Activated CD4-positive, alpha-beta T cell treated with anti-CD3 and anti-CD28 coated beads, Interleukin-2, Interleukin-4, amounts not matched to agents 100 ng/mL and 50 ng/mL, durations not matched to agents 16 hours and 8 hours (primary cell): ENCODE measurements at places on chromosomes 5 and 9.
A peak's percentile ranks its signal among the peaks of the same experiment; 100 is the strongest.

- peak; percentile 33 for DNase-seq
Measured at GRCh38 chr5:109242518-109242917, 167.3 kb downstream of the PJA2 start.

- no peak for DNase-seq
Measured at GRCh38 chr9:82552784-82553183, 510.2 kb downstream of the RASEF start.

DNA sequence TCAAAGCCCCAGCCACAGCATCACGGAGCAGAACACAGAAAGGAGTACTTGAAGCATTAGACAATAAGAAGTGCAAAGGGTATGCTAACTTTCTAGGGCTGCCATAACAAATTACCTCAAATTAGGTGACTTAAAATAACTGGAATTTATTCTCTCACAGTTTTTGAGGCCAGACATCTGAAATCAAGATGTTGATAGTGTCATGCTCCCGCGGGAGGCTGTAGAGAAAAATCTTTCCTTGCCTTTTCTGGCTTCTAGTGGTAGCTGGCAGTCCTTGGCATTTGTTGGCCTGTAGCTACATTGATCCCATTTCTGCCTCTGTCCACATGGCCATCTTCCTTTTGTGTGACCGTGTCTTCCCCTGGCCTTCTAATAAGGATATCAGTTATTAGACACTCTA, 51.9 kb upstream of the SPDL1 start:
- DNase-seq = no peak

DNA sequence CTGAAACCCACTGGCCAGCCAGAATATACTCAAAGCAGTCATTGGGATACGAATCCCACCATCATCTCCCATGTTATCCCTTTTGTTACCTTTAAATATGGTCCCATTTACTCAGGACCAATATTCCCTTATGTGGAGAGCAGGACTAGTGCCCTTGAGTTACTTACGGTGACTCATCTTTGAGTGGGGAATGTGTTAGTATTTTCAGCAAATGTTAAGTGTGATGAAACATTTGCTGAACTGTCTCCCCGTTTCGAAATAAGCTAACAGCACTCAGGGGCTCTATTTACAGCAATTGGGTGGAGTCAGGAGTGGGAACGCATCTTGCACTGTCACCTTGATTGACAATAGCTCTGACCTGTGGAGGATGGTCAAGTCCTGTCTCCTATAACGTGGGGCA, 67.4 kb downstream of the CTSL start:
- DNase-seq = peak; percentile 51

DNA sequence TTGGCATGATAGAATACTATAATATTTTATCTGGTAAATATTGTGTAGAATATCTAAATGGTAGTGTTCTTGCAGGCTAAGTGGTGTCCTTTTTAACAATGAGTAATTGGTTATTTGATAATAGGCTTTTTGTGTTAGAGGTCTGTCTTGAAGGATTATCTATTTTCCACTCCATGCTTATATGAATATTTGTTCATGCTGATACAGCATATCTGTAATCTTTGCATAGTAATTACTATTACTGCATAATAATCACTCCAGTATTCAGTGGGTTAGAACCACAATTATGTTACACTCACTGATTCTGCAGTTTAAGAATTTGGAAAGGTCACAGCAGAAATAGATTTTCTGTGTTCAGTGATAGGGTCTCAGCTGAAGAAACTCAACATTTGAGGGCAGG, 1229.9 kb downstream of the MAT2B start:
- DNase-seq = no peak

DNA sequence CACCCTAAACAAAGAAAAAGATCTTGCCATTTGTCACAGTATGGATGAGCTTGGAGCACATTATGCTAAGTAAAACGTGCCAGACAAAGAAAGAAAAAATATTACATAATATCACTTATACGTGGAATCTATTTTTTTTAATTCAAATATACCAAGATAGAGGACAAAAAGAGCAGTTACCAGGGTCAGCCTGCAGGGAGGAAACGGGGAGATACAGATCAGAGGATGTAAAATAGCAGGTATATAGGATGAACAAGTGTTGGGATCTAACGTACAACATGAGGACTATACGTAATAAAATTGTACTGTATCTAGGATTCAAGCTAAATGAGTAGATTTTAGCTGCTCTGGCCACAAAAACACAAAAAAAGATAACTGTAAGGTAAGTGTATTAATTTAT, 247.5 kb downstream of the TMEM161B start:
- DNase-seq = no peak

GRCh38 chr5:2806176-2806575, 54.7 kb upstream of the IRX2 start:
- no peak for DNase-seq

DNA sequence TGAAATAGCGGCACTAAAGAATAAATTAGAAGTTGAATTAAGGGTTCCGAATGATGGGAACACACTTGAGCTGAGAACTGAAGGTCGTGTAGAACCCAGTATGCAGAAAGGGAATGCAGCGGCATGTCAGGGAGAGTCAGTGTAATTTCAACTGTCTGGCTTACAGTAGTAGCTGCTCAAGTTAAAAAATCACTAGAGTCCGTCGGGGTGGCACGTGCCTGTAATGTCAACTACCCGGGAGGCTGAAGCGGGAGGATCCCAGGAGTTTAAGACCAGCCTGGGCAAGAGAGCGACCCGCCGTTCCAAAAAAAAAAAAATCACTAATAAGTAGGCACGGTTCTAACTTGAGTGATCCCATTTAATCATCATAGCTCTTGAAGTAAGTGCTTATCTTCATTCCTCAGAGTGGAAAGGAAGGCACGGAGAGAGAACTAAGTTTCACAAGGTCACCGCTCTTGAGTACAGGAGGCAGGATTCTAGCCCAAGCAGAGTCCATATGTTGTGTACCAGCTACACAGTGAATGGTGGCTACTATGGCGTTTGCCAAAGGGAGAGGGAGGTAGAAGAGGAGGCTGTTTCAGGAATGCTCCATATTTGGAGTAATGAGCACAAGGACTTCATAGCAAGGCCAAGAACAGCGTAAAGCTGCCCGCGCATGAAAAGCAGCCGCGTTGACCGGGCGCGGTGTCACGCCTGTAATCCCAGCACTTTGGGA, 831 bp downstream of the RMRP start:
- DNase-seq = no peak

GRCh38 chr9:16100537-16101091, 547.8 kb downstream of the CCDC171 start:
- no peak for DNase-seq

DNA sequence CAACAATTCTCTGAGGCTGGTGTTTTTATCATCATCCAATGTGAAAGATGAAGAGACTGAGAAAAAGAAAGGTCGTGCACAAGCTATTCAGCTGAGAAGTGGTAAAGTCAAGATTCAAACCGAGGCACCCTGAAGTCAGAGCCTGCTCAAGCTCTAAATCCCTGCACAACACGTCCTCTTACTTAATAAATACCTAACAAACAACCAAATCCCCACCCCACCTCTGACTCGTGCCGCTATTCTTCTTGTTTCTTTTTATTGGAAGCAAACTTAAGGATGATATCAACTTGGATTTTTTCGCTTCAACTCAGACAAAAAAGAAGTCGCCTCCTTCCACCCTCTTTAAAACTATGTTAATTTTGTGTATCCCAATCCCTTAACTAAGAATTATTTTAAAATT, 140.2 kb downstream of the CEP120 start:
- DNase-seq = no peak

- DNase-seq = peak; percentile 60
Measured at GRCh38 chr5:40410964-40411635, 268.6 kb upstream of the PTGER4 start.

GRCh38 chr5:37918424-37918823, 78.6 kb upstream of the GDNF start:
- no peak for DNase-seq
